ENCODE measurements at places on chromosomes 16 and 17. TPM values are rescaled to one million over a fixed set of nuclear protein-coding genes. Genes with fewer than 3 reads are reported as not detected.

The NARF gene
- 98.5 TPM for total RNA-seq

The RNF112 gene
- 0.54 TPM for total RNA-seq

The AATK gene
- total RNA-seq, result 1.7 TPM

The KLHL36 gene
- 52.7 TPM for total RNA-seq

The MYH11 gene
- total RNA-seq, result not detected

The ATP1B2 gene
- not detected for total RNA-seq

The NOTUM gene
- under 0.01 TPM for total RNA-seq

The SLFN14 gene
- total RNA-seq, result not detected

The KRT28 gene
- total RNA-seq, result not detected

The SRCIN1 gene
- under 0.01 TPM for total RNA-seq

The WNT3 gene
- total RNA-seq, result 0.86 TPM

The MYBBP1A gene
- total RNA-seq, result 26.3 TPM

The SDR42E2 gene
- total RNA-seq, result 0.43 TPM

The MYH1 gene
- total RNA-seq, result not detected

The HEATR9 gene
- total RNA-seq, result not detected

The HID1 gene
- 45.6 TPM for total RNA-seq

The HSBP1 gene
- 132 TPM for total RNA-seq

The NR1D1 gene
- total RNA-seq, result 1.5 TPM

The TMEM235 gene
- total RNA-seq, result 2.2 TPM

The SPEM1 gene
- total RNA-seq, result not detected

The CD300C gene
- total RNA-seq, result not detected

The MT1E gene
- 25.5 TPM for total RNA-seq

The PRSS36 gene
- total RNA-seq, result 0.26 TPM

The CBX2 gene
- 3.3 TPM for total RNA-seq

Measured in dermis lymphatic vessel endothelial cell (primary cell).